ENCODE measurements at places on chromosomes 5 and 9.
A peak's percentile ranks its signal among the peaks of the same experiment; 100 is the strongest.

GRCh38 chr9:1276474-1276873 is 226.3 kb downstream of the DMRT2 start:
- DNase-seq = no peak

DNA sequence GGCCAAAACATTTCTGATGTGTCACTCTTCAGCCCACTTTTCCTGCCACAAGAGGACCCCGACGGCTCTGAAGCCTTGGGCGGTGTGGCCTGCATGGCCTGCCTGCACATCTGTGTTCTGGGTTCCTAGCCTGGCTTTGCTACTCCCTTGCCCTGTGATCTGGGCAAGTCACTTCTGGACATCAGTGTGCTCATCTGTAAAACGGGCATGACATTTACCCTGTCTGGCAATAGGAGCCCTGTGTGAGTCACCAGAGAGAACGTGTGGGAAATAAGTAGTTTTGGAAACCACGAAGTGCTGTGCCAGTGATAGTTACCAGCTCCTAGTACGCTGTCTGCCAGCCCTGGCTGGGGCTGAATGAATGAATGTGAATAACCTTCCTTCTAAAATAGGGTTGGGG is 90.8 kb downstream of the MACROH2A1 start:
- DNase-seq = no peak

DNA sequence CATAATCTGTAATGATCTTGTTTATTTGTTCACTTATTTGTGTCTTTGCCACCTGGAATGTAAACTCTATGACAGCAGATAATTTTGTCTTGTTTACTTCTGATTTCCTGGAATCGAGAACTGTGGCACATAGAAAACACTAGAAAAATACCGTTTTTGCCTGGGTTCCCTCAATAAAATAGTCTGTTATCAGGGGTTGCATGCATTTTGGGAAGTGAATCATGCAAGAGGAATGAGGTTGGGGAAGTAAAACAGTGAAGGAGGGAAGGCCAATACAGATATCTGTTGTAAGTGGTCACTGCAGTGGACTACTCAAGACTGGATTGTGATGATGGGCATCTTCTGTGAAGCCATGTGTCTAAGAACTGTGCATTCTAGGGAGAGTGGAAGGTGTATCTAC is 45.2 kb upstream of the IL6ST start:
- no peak for DNase-seq

DNA sequence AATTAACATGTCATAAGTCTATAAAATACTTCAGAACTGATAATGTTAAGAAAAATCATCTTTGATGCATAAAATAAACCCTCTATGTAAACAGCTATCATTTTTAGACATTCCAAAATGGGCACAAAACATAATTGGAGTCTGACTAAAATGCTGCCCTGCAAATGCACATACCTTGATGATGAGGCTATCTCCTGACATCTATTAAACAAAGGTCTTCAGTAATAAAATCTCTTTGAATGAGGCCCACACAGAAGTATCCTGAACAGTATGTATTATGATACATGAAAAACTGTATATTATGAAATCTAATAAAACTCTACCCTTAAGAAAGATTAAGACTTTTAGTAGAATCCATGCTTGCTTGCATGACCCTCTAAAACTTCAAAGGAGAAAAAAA is 66.1 kb downstream of the FBXL17 start:
- DNase-seq = no peak

- DNase-seq = peak; percentile 92
Observed at GRCh38 chr9:120708526-120709224, 5.6 kb downstream of the MEGF9 start.

DNA sequence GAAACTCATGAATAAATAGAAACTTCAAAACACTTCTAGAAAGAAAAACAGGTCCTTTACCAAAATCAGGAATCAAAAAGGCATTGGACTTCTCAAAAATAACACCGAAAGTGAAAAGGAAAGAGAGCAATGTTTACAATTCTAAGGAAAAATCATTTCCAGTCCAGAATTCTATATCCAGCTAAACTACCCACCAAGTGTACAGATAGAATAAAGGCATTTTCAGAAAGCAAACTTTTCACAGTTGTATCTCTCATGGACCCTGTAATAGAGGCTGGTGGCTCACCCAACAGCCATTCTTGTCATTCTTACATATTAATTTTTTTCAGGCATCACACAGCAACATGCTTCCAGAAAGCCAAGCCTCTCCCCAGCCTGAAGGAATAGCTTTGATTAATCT is 63.7 kb downstream of the FOXD1 start:
- DNase-seq = no peak

GRCh38 chr5:151719228-151720000 is 32.7 kb upstream of the SPARC start:
- peak; percentile 44 for DNase-seq

DNA sequence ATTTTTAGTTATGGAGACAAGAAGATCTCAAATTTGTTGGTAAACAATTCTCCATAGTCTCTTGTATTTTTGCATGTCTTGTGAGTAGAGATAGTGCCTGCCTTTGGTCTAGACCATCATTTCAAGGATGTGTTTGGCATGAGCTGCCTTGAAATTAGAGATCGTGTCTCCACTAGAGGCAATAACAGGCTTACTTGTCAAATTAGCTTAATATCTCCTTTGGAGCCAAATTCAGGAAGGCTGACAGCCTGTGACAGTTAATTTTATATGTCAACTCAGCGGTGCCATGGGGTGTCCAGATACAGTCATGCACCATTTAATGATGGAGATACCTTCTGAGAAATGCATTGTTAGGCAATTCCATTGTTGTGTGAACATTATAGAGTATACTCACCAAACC is 24.8 kb upstream of the PRDM9 start:
- DNase-seq = peak; percentile 26

DNA sequence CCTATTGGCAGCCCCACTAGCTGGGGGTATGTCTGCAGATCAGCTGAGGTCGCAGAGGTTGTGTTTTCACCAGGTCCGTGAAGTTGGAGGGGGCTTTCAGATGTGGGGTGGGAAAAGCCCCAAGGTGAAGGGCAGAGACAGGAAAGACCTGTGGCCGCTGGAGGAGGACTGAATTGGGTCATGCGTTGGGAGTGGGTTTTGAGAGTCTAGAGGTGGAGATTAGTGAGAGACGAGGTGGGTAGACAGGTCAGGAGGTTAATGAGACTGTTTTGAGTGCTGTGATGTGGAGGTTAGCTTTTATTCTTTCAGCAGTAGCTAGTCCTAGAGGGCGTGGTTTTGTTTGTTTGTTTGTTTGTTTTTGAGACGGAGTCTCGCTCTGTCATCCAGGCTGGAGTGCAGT is 10.3 kb downstream of the SNX30 start:
- no peak for DNase-seq

GRCh38 chr5:120545007-120545406 is 80.9 kb downstream of the PRR16 start:
- no peak for DNase-seq

- DNase-seq = peak; percentile 57
Observed at GRCh38 chr5:142109331-142110045, 909 bp downstream of the NDFIP1 start.

DNA sequence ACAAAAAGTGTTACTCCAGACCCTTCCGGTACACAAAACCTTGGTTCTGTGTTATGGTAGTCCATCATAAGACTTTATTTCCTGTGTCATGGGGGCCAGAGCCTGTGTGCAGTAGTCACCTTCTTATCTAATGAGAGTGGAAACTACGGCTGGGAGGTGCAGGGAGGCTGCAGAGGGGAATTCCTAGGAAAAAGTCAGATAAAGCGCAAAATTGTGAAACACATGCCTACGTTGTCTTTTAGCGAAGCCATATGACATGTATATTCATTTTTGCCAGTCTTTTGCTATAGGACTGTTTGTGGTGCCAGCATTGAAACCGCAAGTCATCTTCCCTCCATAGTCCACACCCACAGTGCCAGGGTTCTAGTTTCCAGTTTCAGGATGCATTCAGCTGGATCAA is 80.7 kb downstream of the PPARGC1B start:
- DNase-seq = no peak

- DNase-seq = no peak
Observed at GRCh38 chr9:13941714-13942113, 372.2 kb downstream of the NFIB start.

GRCh38 chr5:120463991-120464626 is at the start of gene PRR16:
TSS of gene PRR16 (plus strand) at chr5:120464300.
- DNase-seq = peak; percentile 86

- peak; percentile 25 for DNase-seq
Observed at GRCh38 chr5:140795259-140795641, 598 bp downstream of the PCDHA2 start.

All from NCI-H69 (cell line).